ENCODE measurements at places on chromosomes 2 and 18.

DNA sequence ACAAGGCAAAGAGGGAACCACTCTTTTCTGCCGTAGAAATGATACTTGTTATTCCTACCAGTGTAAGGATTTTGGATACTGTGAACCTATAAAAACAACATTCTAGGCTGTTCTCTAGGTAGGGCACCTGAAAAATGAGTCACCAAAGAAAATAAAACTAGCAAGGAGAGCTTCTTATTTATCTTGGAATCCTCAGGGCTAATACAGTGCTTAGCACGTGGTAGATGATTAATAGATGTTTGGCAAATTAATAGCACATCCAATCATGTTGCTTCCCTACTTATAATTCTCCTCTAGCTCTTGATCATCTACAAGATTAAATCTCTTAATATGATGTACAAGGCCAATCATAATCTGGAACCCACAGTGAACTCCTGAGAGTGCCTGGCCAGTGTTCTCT, 73.1 kb downstream of the AAK1 start:
- no peak for DNase-seq

DNA sequence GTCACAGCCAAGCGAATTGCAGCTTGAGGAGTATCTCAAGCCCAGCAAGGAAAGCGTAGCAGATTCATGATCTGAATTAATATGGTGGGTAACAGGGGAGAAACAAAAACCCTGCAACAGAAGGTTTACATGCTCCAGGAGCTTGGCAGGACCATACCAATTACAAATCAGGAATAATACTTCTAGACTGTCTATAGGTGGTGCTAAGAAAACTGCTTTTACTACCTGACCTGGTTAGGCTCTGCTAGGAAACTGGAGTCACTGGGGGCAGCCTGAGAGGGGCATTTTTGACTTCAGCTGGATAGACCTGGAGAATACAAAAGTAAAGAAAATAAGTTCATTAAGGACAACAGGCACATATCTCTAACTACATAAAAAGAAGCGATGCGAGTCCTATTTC, 24.6 kb upstream of the SPOPL start:
- no peak for DNase-seq

GRCh38 chr2:173216051-173216450, 138.6 kb upstream of the CDCA7 start:
- no peak for DNase-seq

- DNase-seq: no peak
Observed at GRCh38 chr2:207122651-207123334, 43.0 kb downstream of the KLF7 start.

GRCh38 chr2:138124521-138124920, 160.2 kb downstream of the HNMT start:
- DNase-seq: no peak

DNA sequence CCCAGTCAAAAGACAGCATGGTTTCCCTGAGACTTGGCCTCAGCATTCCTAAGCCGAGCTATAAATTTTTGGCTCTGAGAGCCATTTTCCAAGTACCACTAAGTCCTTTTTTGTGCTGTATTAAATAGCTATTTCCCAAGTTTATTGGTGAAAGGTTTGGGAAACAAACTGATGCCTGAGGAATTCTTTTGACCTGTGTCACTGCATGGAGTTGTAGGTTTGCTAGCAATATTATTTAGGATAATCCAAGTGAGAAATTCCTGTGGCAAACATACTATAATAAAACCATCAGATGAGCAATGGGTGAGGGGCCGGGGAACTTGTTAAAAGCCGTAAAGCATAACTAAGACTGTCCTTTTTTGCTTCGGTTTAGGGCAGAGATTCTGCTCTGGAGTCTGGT, 28.4 kb downstream of the ARHGAP28 start:
- DNase-seq: no peak

Data from activated T-helper 9 cell treated with anti-CD3 and anti-CD28 coated beads, Interleukin-2, amount 50 U/mL, for 16 hours (primary cell).